NT2/D1 (cell line): ENCODE measurements at places on chromosomes 12 and 14.

GRCh38 chr12:72368719-72369422 lies 96.7 kb downstream of the TRHDE start:
- no peak for DNase-seq

DNA sequence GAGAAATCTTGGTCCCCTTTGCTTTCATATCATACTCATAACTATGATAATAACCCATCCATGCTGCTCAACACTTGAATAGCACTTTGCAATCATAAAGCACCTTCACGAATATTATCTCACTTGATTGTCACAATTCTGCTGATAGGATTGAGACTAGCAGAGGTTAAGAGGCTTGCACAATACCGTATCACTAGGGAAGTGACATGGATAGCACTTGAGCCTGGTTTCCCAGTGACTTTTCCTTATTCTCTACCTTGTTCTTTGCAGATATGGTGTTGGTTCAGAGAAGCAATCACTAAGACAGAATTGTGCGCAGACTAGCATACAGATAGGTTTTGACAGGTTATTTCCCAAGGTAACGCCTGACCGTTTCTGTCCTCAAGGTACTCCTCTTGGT lies 186.6 kb upstream of the GZMB start:
- DNase-seq: no peak

GRCh38 chr14:101854366-101854765 lies 92.9 kb downstream of the PPP2R5C start:
- DNase-seq: no peak

DNA sequence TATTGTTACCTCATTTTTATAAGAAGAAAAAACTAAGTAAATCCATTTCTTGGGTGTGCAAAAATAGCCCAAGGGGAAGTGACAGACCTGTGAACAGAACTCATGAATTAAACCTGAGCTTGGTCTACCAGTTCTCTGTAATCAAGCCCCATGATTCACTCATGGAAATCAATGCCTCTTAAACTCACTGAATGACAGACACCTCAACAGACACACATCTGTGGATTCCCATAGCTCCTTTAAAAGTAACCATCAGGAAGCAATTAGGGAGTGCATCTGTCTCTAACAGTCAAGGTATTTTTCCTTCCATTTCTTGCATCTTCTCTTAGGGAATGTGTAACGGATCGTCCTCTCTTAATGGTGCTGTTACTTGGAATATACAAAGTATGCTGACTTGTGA lies 215.0 kb upstream of the EEA1 start:
- no peak for DNase-seq

DNA sequence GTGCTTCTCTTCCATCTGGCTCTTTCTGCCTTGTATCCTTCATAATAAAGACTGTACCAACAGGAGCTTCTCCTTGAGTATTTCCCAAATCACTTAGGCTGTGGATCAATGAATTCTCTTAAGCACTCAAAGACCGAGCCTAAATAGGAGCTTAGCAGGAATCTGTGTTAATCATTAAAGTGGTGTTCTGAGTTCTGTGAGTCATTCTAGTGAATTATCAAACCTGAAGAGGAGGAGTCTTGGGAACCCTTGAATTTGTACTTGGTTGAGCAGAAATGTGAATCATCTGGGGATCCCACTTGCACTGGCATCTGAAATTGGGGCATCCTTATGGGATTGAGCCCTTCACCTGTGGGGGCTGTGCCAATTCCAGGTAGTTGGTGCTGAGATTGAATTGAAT lies 946.2 kb downstream of the BCL11B start:
- DNase-seq: no peak

DNA sequence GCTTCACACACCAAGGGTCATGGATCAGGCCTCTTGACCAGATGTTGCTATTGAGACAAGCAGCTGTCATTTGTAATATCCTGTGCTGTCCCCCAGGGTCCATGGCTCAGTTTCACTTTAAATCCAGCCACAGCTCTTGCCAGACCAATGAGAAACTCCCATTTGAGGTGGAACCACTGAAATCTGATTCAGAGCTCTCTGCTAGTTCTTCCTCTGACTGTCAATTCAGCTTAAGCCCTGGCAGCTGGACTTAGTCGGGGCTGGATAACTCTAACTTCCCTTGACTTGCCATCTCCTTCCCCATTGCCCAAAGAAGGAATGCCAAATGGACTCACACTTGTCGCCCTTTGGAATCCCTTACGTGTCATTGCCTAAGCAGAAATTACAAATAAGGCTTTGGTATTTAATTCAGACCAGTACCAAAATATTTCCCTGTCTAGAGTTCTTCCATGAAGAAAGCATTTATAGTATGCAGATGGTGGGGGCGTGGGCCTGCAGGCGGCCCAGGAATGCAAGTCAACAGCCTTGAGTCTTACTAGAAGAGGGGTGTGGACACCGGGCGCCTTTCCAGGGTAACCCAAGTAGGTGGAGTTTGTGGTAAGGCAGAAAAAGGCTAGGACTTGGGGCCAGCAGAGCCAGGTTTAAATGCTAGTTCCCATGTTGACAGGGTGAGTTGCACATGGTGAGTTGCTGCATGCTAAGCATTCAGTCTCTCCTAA lies 96.9 kb upstream of the TMPO start:
- DNase-seq: peak; percentile 44

DNA sequence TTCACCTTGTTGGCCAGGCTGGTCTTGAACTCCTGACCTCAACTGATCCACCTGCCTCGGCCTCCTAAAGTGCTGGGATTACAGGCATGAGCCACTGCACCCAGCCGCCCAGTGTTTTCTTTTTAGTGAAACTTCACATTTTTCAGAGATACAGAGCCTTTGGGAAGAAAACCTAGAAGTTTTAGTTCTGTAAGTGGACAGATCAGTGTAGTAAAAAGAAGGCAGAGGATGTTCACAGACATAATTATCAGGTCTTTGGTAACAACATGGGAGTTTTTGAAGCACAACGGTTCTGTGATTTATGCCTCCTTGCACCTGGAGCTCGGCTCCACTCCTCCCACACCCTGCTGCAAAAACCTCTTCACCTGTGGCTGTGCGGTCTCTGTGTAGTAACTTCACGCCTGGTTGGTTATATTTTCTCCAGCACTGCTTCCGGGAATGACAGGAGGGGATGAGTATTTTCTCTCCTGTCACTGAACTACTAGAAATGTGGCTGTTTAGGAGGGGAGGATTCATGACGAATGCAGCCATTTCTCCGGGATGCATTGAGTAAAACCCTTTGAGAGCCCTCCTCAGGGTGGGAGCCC lies 67.0 kb downstream of the ARF6 start:
- DNase-seq: no peak

- DNase-seq: no peak
Measured at GRCh38 chr14:103317251-103317650, 16.8 kb upstream of the EIF5 start.

DNA sequence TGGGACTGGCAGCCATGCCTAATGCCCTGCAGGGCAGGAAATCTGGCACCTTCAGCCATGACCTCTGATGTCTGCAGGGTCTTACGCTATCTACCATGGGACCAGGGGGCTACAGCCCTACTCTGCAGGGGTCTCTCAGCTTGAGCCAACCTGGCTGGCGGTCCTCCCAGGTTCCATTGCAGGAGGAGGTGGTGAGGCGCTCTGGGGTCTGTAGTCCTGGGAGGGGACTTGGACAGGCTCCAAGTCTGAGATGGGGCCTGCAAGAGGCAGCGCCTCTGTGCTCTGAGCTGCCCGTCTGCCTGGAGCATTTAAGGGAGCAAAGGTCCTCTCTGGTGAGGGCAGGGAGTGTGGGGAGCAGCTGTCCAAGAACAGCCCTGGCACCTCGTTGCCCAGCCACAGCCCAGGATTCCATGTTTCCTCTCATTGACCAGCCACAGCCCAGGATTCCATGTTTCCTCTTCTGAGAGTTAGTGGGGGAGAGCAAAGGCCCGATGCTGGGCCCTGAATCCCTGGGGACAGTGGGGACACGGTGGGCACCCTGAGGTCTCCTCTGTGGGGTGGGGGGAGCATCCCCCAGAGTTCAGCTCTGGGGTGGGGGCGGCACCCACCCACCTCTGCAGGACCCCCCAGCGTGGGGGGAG lies 655 bp downstream of the PLD4 start:
- no peak for DNase-seq

DNA sequence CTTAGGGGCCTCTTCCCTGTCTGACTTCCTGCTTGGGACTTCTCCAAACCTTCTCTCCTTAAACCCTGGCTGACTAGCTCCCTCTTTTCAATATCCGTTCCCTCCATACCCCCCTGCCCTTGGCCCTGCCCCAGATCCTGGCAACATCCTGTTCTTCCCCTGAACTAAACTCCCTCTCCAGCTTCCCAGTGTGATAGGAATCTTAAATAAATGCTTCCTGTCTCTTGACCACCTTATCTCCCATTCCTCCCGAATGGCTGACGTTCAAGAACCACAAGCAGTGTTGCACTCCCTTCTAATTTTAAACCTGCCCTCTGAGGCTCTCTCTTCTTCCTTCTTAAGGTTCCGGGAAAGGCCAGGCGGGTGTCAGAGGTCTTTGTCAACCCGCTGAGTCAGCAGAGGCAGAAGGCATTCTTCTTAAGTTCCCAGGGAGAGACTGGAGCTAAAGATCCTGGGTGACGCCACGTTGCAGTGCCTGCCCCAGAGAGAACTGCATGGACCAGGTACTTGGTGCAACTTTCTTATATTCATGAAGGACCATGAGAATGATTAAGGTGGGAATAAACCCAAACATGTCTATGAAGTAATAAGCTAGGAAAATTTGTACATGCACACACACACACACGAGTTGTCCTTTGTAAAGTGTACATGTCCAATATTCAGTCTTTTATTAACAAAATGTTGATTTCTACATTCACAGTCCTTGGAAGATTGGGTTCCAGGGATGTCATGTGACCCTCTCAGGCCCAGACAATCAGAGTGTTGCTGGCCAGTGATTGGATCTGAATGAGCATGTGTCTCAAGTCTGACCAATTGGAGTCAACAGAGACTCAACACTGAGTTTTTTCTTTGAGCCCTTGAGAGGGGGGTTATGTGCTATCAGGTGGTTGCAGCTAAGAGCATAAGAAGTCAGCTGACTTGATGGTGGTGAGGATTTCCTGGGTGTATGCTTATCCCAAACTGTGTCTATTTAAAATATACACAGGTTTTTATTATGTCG lies 420.2 kb upstream of the TBX3 start:
- no peak for DNase-seq

GRCh38 chr12:95546491-95546813 lies 4.8 kb downstream of the USP44 start:
- no peak for DNase-seq

DNA sequence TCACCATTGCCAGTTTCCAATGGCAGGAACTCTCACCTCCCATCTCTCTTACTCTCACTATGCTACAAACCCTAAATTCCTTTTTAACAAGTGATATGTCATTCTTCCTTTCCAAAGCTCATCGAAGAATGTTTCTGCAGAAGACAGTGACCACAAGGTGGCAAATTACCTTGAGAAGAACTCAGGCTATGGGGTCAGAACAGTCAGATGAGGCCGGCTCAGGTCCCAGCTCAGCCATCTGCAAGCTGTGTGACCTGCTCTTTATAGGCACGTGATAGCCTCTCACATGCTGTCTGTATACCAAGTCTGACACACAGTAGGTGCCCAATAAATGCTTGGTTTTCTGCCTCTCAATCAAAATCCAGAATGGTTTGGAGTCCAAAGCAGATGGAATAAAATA lies 80.7 kb downstream of the FOXN3 start:
- no peak for DNase-seq

DNA sequence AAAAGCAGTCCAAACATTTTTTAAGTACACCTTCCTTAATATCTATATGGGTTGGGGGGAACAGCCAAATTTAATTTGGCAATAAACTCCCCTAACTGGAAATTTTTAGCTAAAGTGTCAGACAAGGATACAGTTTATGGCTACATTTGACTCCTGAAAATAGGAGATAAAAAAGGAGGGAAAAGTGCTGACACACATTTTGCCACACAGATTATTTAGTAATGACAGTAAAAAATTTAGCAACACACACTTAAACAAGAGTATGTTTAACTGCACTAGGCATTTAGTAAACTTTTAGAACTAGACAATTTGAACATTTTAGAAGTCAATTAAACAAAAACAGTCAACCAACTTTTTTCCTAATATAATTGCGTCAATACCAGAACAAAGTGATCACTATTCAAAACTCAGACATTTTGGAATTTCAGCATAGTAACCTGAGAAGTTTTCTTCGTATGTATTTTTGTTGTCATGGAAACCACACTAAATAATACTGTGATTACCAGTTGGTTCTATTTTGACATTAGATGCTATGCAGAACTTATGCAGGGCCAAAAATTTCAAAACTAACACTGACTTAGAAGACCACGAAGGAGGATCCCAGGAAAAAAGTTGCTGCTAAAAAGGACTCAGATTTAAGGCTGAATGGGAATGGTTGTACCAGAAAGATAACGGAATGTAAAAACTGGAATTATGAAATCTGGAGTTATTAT lies 13.4 kb downstream of the GMFB start:
- DNase-seq: no peak

GRCh38 chr14:23387916-23388882 lies 11.4 kb downstream of the CMTM5 start:
- no peak for DNase-seq

- peak; percentile 85 for DNase-seq
Measured at GRCh38 chr12:39443081-39443928, at the start of gene KIF21A. Gene KIF21A (minus strand): TSS chr12:39443120. CDS start chr12:39442970, 150 bp downstream.

DNA sequence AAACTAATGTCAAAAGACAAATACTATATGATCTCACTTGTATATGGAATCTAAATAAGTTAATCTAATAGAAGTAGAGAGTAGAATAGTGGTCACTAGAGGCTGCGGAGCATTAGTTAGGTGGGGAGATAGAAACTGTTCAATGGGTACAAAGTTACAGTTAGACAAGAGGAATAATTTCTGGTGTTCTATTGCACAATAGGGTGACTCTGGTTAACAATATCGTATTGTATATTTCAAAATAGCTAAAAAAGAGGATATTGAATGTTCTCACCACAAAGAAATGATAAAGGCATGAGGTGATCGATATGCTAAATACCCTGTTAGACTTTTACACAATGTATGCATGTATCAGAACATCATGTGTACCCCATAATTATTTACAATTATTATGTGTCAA lies 42.9 kb downstream of the IGF1 start:
- DNase-seq: no peak
